Astrocyte (in vitro differentiated cells and primary cell): ENCODE measurements at places on chromosomes 3 and 15. TPM values are rescaled to one million over a fixed set of nuclear protein-coding genes. Genes with fewer than 3 reads are reported as not detected.

The SEMA3G gene
- total RNA-seq: 0.09 and 0.26 TPM in 2 replicates

The FBLN2 gene
- 36.6 and 57.3 TPM in 2 replicates for total RNA-seq

The SAMMSON gene
- total RNA-seq: not detected in 2 replicates

The ZNF774 gene
- 1.2 and 3.3 TPM in 2 replicates for total RNA-seq

The CMTM7 gene
- total RNA-seq: 19.7 and 23.9 TPM in 2 replicates

The UBR1 gene
- total RNA-seq: 25.7 and 28.2 TPM in 2 replicates

The TRPM1 gene
- not detected in 2 replicates for total RNA-seq

The ZDHHC23 gene
- total RNA-seq: 0.67 and 0.68 TPM in 2 replicates

The TNNC1 gene
- 5.4 and 12.4 TPM in 2 replicates for total RNA-seq

The CLDN16 gene
- total RNA-seq: 0.24 and 0.50 TPM in 2 replicates

The C3orf62 gene
- 3.5 and 4.8 TPM in 2 replicates for total RNA-seq

The CNTN3 gene
- total RNA-seq: 0.50 and 0.91 TPM in 2 replicates

The COMMD2 gene
- total RNA-seq: 44.8 and 47.1 TPM in 2 replicates

The PBRM1 gene
- 54.5 and 58.4 TPM in 2 replicates for total RNA-seq

The SYNPR gene
- total RNA-seq: 0.27 TPM in 1 of 2 replicates, not detected in the other

The GABRR3 gene
- total RNA-seq: not detected in 2 replicates

The EPHA3 gene
- 5.0 and 6.9 TPM in 2 replicates for total RNA-seq

The CCR1 gene
- 0.20 and 0.41 TPM in 2 replicates for total RNA-seq
